SHP77 treated with DMSO at 0.1 percent for 48 hours (cell line): ENCODE measurements at places on chromosomes 5 and 9.

GRCh38 chr9:89616411-89616810 lies 11.6 kb downstream of the GADD45G start:
- no peak for DNase-seq

DNA sequence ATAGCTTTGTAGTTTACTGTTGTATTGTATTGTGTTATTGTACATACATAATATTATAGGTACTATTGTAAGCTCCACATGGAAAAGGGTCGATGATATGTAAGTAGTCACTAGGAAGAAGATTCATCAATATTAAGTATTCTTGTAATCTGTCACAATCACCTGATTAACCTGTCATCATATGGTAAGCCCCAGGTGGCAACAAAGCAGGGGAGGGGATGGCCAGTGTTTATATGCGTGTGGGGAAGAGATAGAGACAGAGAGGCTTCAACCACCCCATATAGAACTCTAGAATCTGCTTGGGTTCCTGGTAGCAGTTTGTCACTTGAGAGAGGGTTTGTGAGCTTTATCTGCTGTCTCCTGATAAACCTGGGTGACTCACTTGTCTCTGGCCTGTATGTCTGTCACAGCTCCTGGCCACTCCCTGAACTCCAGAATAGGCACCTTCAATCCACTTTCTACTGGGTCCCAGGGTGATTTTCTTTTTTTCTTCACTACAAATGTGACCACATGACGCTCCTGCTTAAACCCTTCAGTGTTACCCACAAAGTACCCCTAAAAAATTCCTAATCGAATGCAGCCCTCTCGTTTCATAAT lies 48.9 kb upstream of the CPEB4 start:
- DNase-seq = no peak

DNA sequence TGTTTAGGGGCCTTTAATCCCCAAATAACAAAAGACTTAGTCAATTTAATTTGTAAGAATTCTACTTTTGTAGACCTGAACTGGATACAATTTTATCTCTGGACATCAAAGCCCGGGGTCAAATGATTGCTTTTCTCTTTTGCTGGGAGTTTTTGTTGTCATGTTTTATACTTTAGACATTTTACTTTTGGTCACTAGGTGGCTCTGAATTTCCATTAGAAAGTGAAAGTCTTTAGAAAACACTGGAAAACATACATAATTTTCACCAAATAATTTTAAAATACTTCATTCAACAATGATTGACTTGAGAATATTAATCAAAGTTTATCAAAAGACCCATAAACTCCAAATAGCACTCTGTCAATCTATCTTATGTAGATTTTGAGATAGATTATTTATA lies 2.8 kb upstream of the PCA3 start:
- DNase-seq = no peak

DNA sequence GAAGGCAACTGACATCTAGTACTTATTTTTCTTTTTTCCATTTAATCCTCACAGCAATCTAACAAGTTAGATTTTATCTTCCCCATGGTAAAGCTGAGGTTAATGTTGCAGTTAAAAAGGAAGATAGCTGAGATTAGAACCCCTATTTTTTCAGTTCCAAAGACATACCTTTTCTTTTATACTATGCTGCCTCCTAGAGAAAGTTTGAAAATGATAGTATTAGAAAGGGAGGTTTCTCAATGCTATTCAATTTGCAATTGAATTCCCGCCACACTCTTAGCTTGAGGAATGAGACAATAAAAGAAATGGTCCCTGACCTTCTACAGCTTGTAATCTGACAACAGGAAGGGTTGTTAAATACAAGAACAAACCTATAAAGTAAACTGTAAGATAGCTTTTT lies 195.9 kb upstream of the TRIM32 start:
- no peak for DNase-seq

DNA sequence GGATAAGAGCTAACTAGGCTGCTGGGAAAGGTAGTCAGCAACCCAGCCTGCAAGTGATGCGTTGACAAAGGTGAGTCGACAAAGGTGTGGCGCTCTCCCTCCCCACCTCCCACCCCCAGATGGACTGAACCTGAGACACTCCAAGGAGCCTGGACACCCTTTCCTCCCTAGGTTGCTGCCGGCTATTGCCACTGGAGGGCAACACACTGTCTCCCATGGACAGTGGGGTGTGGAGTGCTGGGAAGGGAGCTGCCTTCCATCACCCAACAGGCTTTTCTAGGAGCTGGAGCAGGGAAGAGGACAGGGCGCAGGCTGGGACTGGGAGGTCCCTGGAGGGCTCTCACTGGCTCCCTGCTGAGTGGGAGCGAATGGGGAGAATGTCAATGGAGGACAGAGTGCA lies 75.4 kb upstream of the ARAP3 start:
- DNase-seq = no peak

DNA sequence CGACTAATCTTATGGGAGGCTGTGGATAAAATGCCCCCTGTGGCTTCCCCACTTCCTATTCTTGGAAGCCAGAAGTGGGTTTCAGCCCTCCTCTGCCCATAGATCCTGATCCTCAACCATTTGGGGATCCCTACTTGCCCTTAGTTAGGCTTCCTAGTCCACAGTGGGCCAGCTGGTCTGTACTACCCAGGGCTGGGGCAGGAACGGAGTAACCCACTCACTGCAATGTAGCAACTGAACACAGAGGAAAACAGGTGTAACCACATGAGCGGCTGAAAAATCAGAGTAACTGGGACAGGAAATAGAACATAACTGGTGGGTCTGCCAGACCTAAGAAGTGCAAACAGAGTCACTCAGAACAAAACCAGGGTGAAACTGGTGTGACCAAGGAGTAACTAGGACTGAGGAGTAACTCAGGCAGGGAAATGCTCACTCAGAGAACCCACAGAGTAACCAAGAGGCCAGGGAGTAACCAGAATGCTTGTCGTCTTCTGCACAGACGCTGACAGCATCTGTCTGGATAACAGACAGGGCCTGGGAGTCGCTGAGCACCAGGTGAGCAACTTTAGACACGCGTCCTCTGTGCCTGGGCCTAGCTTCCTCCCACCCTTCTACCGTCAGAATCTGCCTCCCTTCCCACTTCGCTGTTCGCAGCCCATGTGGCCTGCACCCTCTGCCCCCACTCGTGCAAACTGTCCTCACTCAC lies 1.0 kb downstream of the AQP3 start:
- DNase-seq = no peak

DNA sequence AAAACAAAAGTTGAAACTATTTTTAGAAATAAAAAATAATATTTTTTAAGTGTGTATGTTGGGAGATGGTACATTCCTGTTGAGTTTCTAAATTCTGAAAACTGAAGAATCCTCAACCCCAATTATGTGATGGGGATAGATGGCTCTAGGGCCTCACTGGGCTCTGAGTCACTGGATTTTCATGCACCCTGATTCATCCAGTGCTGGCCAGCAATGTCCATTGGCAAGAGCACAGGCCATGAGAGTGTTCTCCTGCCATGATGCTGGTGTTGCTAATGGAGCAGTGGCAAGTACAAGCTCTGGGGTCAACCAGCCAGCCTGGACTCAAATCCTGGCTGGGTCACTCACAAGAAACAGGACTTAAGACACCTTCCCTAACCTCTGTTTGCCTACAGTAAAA lies 23.3 kb downstream of the SMIM23 start:
- no peak for DNase-seq

DNA sequence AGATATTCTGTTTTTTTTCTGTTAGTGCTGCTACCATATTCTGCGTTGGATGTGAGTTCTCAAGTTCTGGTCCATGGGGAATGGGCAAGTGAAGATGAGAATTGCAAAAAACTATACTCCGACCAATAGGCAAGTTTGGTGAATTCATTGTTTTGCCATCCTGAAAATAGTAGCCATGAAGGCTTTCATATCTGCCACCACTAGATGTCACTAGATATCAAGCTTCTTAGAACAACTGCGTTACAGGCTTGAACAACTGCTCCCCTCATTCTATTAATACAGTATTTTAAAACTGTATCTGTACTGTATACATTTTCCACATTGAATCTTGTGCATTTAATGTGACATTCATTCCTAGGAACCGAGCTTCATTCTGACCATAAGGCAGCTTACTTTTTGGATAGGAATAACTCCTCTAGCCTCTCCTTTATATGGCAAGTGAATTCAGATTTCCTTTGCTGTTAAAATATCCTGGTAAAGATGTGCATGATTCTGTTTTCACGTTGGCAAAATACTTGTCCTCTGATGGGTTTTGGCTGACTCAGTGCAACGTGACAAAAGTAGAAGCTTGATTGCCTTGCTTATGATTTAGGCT lies 163.6 kb downstream of the SREK1 start:
- peak; percentile 65 for DNase-seq

GRCh38 chr5:81718300-81718699 lies 32.6 kb downstream of the SSBP2 start:
- no peak for DNase-seq

GRCh38 chr5:76326577-76327302 lies 76.3 kb upstream of the IQGAP2 start:
- no peak for DNase-seq

GRCh38 chr5:124797665-124798087 lies 51.2 kb upstream of the ZNF608 start:
- no peak for DNase-seq

DNA sequence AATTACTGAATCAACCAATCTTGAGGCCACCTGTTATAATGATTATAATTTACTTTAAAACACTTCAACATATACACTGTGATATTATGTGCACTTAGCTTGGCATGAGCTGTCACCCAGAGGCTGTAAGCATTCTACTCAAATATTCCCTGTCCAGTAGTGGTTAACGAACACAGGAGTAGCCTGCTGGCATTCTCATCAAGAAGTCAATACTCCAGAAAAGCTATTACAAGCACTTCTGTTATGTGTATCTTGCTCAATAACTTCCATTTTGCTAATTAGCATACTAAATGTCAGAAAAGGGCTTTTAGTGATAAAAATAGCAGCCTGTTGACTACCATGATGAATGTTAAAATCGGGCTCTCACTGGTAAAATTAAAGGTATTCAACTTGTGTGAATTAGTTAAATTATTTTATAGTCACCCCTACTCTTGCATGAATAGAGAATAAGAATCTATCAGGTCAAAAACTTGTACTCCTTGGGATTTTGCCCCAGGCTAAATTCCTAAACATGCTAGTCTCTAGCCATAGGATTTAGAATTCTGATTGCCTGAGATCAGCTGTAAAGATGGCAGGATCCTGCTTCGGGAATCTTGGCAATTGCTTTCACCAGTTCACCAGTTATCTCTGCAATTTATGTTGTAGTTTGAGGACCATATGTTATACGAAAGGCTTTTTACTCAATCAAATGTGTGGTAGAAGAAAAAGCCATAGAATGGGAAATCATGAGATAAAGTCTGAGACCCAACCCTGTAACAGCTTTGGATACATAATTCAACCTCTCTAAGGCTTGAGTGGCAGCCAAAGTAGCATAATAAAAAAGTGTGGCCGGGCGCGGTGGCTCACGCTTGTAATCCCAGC lies 43.4 kb upstream of the PAM start:
- DNase-seq = no peak

- DNase-seq = no peak
Measured at GRCh38 chr9:108367188-108367587, 488.6 kb downstream of the ACTL7B start.

- DNase-seq = no peak
Measured at GRCh38 chr9:134860510-134860909, 20.1 kb upstream of the FCN2 start.

- no peak for DNase-seq
Measured at GRCh38 chr5:39977066-39977655, 552.4 kb upstream of the DAB2 start.

- no peak for DNase-seq
Measured at GRCh38 chr5:145050181-145050580, 785.0 kb downstream of the PRELID2 start.

DNA sequence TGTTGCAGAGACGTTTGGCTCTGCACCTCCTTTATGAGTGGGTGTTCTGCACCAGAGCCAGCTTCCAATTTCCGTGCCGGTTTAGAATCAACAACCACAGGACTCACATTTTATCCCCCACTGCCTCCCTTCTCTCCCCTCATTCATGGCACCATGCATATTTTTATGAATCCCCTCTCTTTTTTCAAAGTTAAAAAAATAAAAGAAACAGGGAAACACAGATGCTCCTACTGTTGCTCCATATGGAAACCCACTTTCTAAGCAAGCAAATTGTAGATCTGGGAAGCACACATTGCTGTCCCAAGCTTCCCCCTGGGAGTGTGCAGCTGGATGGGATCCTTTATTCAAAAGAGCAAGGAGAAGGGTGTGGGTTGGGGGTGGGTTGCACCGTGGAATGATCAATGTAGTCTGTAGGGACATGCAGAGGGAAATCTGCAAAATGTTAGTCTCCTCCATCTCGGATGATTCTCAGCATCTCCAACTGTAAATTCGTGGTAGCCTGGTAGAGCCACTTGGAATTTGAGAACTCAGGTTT lies 410.0 kb upstream of the ADAMTSL1 start:
- DNase-seq = no peak

- no peak for DNase-seq
Measured at GRCh38 chr9:22206833-22207232, 197.7 kb upstream of the CDKN2B start.

- DNase-seq = no peak
Measured at GRCh38 chr5:162384225-162384624, 316.7 kb downstream of the GABRG2 start.

DNA sequence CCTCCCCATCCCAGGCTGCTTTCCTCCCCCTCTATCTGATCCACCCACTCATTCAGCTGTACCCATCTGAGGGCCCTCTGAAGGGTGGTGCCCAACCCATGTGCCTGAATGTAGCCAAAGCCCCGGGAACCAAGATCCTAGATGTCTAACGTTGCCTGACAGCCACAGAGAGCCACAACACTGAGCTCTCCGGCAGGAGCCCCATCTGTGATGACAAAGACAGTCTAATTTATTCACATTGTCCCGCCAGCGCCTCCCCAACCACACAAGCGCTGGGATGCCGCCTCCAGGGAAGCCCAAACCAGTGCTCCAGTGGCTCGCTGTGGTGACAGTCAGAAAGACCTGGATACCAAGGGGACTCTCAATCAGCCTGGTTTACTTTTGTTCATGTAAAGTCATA lies 8.4 kb downstream of the IGFBPL1 start:
- DNase-seq = no peak

- no peak for DNase-seq
Measured at GRCh38 chr9:127528422-127529251, 77.3 kb downstream of the LRSAM1 start.

- DNase-seq = no peak
Measured at GRCh38 chr5:78566747-78567425, 81.7 kb downstream of the LHFPL2 start.

DNA sequence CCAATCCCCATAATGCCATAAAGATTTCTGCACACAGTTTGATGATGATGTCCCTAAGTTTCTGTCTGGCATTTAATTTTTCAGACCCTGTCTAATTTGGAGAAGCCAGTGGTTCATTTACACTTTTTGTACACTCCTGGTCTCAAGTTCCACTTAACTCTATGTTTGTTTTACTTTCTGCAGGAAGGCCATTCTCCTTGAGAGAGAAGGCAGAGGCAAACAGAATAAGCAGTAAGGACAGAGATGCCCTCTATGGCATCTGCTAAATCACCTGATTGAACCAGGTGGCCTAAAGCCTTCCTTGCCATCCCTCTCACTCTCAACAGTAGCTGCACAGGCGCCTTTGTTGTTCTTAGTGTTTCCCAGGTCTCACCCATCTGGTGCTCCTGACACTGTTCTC lies 86.1 kb upstream of the LRRTM2 start:
- DNase-seq = peak; percentile 37

- DNase-seq = no peak
Measured at GRCh38 chr5:73446631-73447529, 1.7 kb downstream of the FOXD1 start.
